ENCODE measurements at places on chromosomes 12 and 14.

- DNase-seq, result no peak
Measured at GRCh38 chr12:108955225-108955835, 65.5 kb downstream of the SVOP start.

DNA sequence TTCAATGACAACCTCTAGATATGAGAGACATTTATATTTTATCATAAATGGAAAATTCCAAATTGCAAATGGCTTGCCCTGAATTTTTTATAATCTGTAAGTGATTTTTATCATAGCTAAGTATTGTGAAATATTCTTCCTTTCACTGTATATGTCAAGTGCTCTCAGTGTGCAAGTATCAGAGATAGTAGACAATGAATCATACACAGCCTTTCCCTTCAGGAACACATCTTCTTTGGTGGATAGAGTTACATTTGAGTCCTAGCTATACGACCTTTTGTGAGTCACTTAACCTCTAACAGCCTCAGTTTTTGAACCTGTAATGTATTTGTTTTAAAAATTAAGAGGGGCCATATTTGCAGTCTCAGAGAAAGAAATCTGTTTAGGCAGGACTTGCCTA lies 350.7 kb upstream of the SEL1L start:
- DNase-seq, result no peak

DNA sequence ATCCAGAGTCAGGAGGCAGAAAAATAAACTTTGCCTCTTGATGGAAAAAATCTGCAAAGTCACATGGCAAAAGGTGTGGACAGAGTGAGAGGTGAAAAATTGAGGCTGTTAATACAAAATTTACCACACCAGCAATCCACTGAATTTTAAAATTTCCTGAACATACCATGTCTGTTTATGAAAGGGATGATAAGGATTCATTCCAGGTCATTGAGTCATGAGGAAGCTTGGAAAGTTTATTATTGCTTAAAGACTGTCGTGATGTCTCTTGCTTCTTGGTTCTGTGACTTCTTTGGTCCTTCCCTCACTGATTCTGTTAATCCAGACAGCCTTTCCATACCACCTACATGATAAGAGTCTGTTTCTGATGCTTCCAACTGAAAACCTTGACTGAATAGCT lies 73.2 kb downstream of the TTC6 start:
- DNase-seq, result no peak

DNA sequence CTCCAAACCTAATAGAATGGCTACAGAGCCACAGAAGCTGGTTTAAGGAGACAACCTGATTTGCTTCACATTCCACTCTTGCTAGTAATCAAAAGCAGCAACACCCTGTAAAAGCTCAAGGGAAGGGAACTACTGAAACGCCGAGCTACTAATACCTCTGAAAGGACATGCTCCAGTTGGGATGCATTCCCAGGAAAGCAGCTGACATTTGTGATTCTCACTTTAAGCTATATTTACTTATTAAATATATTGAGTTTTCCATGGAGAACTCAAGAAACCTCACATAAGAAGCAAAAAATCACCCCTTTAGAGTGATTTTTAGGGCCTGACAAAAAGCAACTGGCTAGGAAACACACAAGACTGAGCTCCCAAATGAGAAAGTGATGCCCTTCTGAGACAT lies 1073.0 kb upstream of the FLRT2 start:
- DNase-seq, result no peak

GRCh38 chr12:18951218-18951617 lies 178.3 kb upstream of the PLEKHA5 start:
- DNase-seq, result no peak

- DNase-seq, result no peak
Measured at GRCh38 chr12:30019366-30020140, 235.8 kb upstream of the TMTC1 start.

GRCh38 chr12:44076871-44077270 lies 241.0 kb downstream of the TMEM117 start:
- DNase-seq, result no peak

GRCh38 chr14:32494609-32495434 lies 165.7 kb downstream of the AKAP6 start:
- no peak for DNase-seq

- DNase-seq, result no peak
Measured at GRCh38 chr12:54701940-54702592, 53.9 kb upstream of the DCD start.

GRCh38 chr12:116135209-116135930 lies 142.1 kb downstream of the MED13L start:
- DNase-seq, result no peak

- DNase-seq, result no peak
Measured at GRCh38 chr14:96938946-96939345, 141.8 kb downstream of the VRK1 start.

- DNase-seq, result no peak
Measured at GRCh38 chr12:100158535-100158934, 15.9 kb upstream of the BLTP3B start.

DNA sequence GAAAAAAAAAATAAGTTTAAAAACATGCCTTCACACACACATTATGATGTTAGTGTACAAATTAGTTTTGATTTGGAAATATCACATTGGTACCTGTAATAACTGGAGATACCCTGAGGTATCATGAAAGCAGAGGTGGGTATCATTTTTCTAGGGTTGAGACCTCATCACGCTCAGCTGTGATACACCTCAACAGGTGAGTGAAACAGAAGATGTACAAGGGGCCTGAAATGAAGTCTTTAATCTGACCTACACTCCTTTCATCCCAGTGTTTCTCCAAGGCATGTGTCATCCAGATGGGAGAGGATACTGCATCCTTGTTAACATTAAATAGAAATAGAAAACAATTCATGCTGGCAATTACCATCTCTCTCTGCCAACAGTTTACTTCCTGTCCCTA lies 7.4 kb downstream of the BMP4 start:
- DNase-seq, result no peak

DNA sequence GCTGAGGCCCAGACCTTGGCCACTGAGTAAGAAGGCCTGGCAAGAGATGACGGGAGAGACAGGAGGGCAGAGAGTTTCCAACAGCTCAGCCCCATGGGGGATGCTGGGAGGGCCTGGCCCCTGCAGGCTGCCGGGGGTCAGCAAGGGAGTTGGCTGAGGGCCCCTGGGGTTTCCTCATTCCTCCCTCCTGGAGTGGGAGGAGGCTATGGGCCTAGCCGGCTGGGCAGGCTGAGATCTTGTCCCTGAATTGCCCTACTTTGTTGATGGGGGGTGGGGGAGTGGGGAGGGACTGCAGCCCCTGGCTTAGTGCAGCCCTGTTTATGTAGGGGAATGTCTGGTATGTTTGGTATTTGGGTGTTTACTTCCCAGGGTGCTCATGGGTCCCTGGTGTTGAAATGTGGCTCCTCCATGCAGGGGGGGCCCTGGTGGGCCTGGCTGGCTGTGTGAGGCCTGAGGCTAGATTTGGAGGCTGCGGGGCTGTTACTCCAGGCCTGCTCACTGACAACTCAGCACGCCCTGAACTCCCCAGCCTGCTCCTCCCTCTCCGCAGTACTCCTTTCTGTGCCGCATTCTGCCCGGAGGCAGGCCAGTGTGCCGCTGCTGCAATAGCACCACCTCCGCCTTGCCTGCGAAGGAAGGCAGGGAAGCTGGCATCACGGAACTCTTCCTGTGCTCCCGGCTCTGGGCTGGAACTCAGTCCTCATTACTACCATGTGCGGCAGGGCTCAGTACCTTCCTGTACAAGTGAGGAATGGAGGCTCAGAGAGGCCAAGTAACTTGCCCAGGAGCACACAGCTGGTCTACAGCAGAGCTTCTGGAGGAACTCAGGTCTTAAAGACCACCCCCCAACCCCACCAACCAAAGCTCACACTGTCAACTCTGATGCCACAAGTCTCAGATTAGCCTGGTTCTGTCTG lies 25.3 kb downstream of the JDP2 start:
- DNase-seq, result no peak

DNA sequence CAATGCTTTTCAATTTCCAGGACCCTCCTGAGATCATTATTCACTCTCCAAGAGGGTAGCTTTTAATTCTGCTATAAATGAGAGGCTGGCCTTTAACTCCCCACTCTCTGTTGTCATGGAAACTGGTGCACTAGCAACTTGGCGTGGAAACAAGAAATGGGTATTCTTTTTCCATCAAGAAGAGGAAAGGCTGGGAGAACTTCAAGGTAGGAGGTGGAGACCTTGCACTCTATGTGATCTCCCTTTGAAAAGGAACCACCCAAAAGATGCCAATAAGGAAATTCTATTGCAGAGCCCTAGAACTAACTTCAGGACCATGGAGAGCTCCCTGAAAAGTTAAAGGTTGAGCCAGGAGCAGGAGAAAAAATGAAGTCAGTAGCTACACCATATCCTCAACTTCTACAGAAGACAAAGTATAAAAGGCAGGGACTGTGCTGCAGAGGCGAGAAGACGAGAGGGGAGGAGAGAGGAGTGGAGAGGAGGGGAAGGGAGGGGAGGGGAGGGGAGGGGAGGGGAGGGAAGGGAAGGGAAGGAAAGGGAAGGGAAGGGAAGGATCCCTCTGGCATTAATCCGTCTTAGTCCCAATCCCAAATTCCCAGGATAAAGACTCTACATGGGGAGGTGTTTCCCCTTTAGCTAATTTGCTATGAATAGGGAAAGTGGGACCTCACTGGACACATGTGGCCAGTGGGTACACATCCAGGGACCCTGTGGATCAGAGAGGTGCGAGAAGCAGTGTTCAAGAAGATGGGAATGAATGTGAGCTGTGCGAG lies 46.7 kb upstream of the FICD start:
- DNase-seq, result no peak

DNA sequence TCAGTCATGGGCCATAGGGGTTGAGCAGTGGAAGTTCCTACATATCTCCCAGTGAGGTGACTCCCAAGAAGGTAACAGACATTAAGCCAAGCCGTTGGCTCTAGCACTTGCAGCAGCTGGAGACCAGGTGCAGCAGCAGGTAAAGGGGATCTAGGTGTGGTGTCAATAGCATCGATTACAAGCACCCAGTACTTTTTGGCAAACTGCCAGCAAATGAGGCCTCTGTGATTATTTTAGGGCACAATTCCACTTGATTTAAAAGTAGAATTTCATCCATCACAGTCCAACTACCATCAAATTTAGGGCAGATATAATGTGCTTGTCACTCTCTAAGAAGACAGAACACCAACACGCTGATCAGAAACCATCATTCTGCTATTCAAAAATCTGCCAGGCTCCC lies 224.1 kb upstream of the EGLN3 start:
- DNase-seq, result no peak

GRCh38 chr14:65502676-65503124 lies 90.2 kb downstream of the FUT8 start:
- no peak for DNase-seq

DNA sequence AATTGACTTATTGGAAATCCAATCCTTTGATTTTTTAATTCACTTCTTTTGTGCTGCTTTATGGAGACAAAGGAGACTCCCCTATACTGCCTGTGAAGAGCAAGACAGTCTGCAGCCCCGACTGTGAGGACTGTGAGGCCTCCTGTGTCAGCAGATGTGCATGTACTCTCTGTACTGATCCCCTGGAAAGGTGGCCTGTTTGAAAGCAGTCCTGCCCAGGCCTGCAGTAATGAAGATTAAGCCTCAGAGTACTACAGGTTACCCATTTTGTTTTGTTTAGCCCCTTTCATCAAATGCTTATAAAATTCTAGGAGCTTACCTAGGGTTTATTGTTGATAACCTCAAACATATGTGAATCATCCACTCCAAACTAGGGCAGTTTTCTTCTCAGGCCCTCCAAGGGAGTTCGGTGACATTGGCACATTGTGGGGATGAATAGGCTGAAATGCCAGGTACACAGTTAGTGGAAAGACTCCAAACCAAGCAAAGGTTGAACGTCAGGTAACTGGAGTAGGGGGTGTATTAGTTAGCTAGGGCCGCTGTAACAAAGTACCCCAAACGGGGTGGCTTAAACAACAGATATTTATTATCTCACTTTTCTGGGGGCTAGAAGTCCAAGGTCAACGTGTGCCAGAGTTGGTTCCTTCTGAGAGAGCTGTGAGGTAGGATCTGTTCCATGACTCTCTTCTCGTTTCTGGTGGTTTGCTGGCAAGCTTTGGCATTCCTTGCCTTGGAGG lies 208.7 kb upstream of the BCL2L14 start:
- DNase-seq, result no peak

- DNase-seq, result no peak
Measured at GRCh38 chr12:8698879-8699278, 1.1 kb downstream of the RIMKLB start.

- no peak for DNase-seq
Measured at GRCh38 chr12:10159280-10159679, 12.7 kb downstream of the OLR1 start.

DNA sequence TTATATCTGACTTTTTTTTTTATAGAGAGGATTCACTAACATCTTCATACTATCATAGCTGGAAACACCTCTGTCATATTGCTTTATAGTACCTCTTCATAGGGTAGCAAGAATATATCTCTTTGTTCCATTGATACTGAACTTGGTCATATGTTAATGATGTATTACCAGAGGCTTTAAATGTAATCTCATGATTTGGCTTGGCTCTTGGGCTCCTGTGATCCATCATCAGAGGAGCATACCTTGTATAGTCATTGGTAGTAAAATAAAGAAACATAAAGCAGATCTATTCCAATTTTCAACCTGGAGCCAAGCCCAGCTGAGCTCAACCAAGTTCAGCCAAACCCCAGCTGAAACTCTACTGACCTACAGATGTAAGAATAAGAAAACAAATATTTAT lies 43.2 kb upstream of the GRIN2B start:
- DNase-seq, result no peak
